ENCODE measurements at places on chromosomes 1 and 21. TPM values are rescaled to one million over a fixed set of nuclear protein-coding genes. Genes with fewer than 3 reads are reported as not detected.
A peak's percentile ranks its signal among the peaks of the same experiment; 100 is the strongest.

The FALEC gene
- not detected for total RNA-seq

The LAMB3 gene
- 12.6 TPM for total RNA-seq

The CD244 gene
- total RNA-seq, result not detected

DNA sequence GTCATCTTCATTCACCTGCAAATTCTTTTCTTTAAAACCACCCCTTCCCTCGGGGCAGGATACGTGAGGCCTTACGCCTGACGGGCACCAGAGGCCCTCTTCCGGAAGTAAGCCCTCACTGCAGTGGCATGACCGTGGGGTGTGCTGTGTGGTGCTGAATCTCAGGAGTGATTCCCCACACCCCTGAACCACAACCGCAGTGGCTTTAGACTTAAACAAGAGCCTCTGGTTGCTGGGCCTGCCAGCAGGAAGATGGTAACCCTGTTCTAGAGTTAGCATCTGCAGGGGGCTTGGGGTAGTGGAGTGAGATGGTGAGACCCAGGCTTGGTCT lies 12.1 kb downstream of the BSND start:
- no peaks in the 10 kb centered on the region for H3K36me3 ChIP-seq
- H3K27ac ChIP-seq, result no peak overlapping the region
- H3K27me3 ChIP-seq, result no peaks in the 10 kb centered on the region
- no peak for DNase-seq

- H3K4me3 ChIP-seq, result no peak overlapping the region
- peak overlapping the region; percentile 68 for H3K27ac ChIP-seq
- no peak for DNase-seq
- no peaks in the 10 kb centered on the region for H3K4me1 ChIP-seq
- H3K36me3 ChIP-seq, result no peaks in the 10 kb centered on the region
Observed at GRCh38 chr1:6922096-6922931, 137.1 kb downstream of the CAMTA1 start.

DNA sequence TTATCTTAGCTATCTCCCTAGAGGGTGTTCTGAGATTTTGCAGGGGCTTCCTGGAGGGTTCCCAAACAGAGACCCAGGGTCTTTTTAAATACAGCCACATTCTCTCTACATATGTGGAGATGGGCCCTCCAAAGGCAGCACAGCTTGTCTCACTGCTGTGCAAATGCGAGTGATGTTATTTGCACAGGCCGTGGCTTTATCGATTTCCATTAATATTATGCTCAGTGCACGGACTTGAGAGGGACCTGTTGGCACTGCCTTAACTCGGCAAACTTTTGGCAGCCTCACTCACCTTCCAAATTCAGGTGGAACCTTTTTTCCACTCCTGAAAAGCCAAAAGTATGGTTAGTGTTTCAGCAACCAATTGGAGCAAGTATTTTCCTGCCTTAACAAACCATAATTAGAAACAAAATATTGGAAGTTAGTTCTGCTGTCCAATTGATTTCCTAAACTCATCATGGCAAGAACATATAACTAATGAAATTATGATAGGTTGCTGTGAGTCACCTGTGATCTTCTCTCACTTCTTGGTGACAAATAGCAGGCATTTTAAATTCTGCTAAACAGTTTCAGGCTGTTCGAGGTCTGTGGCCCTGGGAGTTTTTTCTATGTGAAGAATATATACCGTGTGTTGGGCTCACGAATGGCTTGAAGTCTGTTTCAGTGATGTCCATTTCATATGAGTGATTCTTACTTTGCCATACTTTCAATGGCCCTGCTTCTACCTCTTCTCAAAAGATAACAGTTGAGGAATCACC lies 10.9 kb downstream of the LHX9 start:
- no peaks in the 10 kb centered on the region for H3K4me1 ChIP-seq
- no peak overlapping the region for H3K27ac ChIP-seq
- H3K36me3 ChIP-seq, result no peaks in the 10 kb centered on the region
- peaks cover 40% of the 10 kb centered on the region for H3K27me3 ChIP-seq

GRCh38 chr1:65176591-65176990 lies 28.6 kb downstream of the AK4 start:
- no peaks in the 10 kb centered on the region for H3K27me3 ChIP-seq
- no peak overlapping the region for H3K27ac ChIP-seq
- H3K4me3 ChIP-seq, result no peak overlapping the region

DNA sequence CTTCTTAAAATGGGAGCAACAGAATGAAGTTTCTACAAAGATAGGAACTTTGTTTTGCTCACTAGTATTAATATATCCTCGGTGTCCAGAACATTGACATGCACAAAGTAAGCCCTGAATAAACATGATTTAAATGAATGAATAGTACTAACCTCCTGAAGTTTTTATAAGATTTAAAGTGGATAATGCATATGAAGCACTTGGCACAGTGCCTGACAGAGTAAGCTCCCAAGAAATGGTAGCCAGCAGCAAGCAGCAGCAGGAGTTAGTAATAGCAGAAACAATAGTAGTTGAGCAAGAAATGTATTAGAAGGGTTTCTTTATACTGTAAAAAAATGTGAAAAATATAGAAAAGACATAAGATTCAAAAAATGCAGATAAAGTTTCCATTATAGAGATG lies 258.1 kb upstream of the C1orf87 start:
- no peaks in the 10 kb centered on the region for H3K27me3 ChIP-seq
- no peak overlapping the region for H3K4me3 ChIP-seq
- H3K4me1 ChIP-seq, result no peaks in the 10 kb centered on the region
- H3K27ac ChIP-seq, result no peak overlapping the region
- no peaks in the 10 kb centered on the region for H3K36me3 ChIP-seq

DNA sequence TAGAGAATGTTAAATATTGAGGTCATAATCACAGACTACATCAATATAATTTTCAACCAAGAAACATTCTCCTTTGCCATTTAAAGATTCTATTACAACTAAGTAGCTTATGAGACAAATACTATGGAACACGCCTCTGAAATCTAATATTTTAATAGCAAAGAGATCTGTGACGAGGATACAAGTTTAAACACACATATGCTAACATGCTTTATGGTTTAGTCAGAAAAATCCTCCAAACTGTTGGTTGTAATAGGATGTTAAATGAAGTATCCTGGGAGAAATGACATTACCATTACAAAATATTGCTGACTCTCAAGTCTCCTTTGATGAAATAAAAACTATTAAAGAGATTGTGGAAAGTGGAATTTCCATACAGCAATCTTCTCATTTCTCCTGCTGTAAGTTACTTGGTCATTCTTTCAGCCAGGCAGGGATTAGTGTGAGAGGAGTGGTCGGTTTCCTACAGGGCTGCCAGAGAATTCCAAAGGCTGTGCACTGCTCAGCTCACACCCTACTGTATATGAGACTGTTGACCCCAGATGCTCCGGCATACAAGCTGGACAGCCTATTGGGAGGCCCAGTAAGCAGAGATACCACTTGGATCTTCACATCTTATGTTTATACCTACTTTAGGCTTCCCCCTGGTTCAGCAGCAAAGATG lies 26.6 kb downstream of the SCYL3 start:
- H3K4me3 ChIP-seq, result no peak overlapping the region
- H3K36me3 ChIP-seq, result peaks cover 4% of the 10 kb centered on the region
- H3K27me3 ChIP-seq, result no peaks in the 10 kb centered on the region
- no peaks in the 10 kb centered on the region for H3K4me1 ChIP-seq
- no peak for DNase-seq

GRCh38 chr1:206779638-206780037 lies 7.3 kb upstream of the IL10 start:
- DNase-seq, result no peak
- no peaks in the 10 kb centered on the region for H3K27me3 ChIP-seq
- no peaks in the 10 kb centered on the region for H3K4me1 ChIP-seq
- no peak overlapping the region for H3K27ac ChIP-seq

GRCh38 chr1:199422206-199422605 lies 605.3 kb upstream of the NR5A2 start:
- H3K36me3 ChIP-seq, result no peaks in the 10 kb centered on the region
- no peaks in the 10 kb centered on the region for H3K4me1 ChIP-seq
- no peak for DNase-seq
- no peak overlapping the region for H3K27ac ChIP-seq
- no peak overlapping the region for H3K4me3 ChIP-seq
